Activated CD8-positive, alpha-beta memory T cell treated with anti-CD3 and anti-CD28 coated beads, Interleukin-2, amount 10 ng/mL, durations not matched to agents 7 days and 5 days (primary cell): ENCODE measurements at places on chromosomes 5 and 9.

DNA sequence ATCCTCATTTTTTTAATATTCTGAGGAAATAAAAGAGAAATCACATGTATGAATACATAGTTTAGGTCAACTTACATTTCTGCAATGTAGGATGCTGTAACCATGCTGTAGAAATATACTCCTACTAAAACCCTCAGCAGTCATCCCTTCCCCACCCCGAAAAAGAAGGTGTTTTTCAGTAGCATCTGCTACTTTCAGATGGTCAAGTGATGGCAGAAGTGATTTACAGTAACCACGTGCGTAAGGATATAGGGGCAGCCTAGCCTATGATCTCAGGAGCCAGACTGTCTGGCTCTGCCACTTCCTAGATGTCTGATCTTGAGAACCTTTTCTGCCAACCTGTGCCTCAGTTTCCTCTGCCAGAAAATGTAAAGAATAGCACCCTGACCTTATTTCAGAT, 26.0 kb upstream of the SYK start:
- no peak overlapping the region for H3K27ac ChIP-seq
- peaks cover 28% of the 10 kb centered on the region for H3K27me3 ChIP-seq
- no peaks in the 10 kb centered on the region for H3K36me3 ChIP-seq
- no peak overlapping the region for H3K4me3 ChIP-seq
- no peaks in the 10 kb centered on the region for H3K4me1 ChIP-seq
- DNase-seq, result no peak

GRCh38 chr9:130459151-130459550, 14.4 kb downstream of the ASS1 start:
- no peak overlapping the region for H3K4me3 ChIP-seq
- no peak for DNase-seq
- peaks cover 11% of the 10 kb centered on the region for H3K27me3 ChIP-seq
- no peaks in the 10 kb centered on the region for H3K4me1 ChIP-seq

- peaks cover 4% of the 10 kb centered on the region for H3K4me1 ChIP-seq
- H3K27ac ChIP-seq, result no peak overlapping the region
- H3K36me3 ChIP-seq, result no peaks in the 10 kb centered on the region
- H3K4me3 ChIP-seq, result no peak overlapping the region
- peaks cover 4% of the 10 kb centered on the region for H3K27me3 ChIP-seq
Measured at GRCh38 chr9:87270221-87270847, 227.3 kb upstream of the DAPK1 start.

- no peaks in the 10 kb centered on the region for H3K36me3 ChIP-seq
- H3K27ac ChIP-seq, result no peak overlapping the region
- DNase-seq, result no peak
- peaks cover 50% of the 10 kb centered on the region for H3K27me3 ChIP-seq
Measured at GRCh38 chr5:163569284-163569683, 63.9 kb downstream of the MAT2B start.

- peaks cover 11% of the 10 kb centered on the region for H3K4me1 ChIP-seq
- DNase-seq, result no peak
- no peaks in the 10 kb centered on the region for H3K27me3 ChIP-seq
- H3K27ac ChIP-seq, result no peak overlapping the region
Measured at GRCh38 chr9:70441622-70442021, 27.2 kb upstream of the KLF9 start.
